LHCN-M2 (cell line): ENCODE measurements at places on chromosomes 13 and 19. TPM values are rescaled to one million over a fixed set of nuclear protein-coding genes. Genes with fewer than 3 reads are reported as not detected.

Gene KLK11
- not detected in 2 replicates for total RNA-seq

Gene ERVV-1
- not detected in 2 replicates for total RNA-seq

Gene GGACT
- total RNA-seq: 0.77 and 1.8 TPM in 2 replicates

Gene ZNF264
- 24.2 and 40.3 TPM in 2 replicates for total RNA-seq

- peak; percentile 96 for DNase-seq
Measured at GRCh38 chr19:16315825-16316505, 8.7 kb upstream of the KLF2 start.

DNA sequence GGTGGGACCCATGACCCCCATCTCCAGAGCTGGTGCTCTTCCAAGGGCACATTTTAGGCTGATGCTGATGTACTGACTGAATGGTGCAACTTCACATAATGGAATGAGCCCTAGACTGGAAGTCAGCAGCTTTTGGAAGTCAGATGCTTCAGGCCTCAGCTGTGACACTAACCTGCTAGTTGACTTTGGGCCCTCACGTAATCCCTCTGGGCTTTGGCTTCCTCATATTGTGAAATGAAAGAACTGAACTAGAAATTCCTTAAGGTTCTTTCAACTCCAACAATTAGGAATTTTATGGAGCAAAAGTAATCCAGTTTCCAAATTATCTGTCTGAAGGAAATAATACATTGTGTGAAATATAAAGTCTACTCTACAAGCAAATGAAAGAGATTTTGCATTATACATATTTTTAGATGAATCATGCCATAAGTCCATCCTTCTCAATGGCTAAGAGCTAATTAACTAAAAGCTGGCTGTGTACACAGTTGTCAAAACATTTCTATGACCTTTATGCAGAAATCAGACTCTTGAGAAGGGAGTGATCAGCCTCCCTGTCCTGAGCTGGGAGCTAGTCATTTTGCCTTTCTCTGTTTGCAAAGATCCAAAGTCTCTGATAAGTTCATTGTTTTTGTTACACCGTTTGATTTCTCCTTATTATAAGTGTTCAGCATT, 204.2 kb downstream of the DCLK1 start:
- DNase-seq: peak; percentile 34

- peak; percentile 74 for DNase-seq
Measured at GRCh38 chr19:54154603-54155345, 4.7 kb downstream of the LENG1 start.

GRCh38 chr13:31320946-31321345, 121.2 kb downstream of the B3GLCT start:
- DNase-seq: no peak

- DNase-seq: no peak
Measured at GRCh38 chr13:106100171-106100919, 435.1 kb downstream of the EFNB2 start.

GRCh38 chr19:33270769-33271168, 31.6 kb downstream of the CEBPA start:
- DNase-seq: no peak

- DNase-seq: no peak
Measured at GRCh38 chr13:114311387-114311786, 2.9 kb upstream of the CHAMP1 start.

DNA sequence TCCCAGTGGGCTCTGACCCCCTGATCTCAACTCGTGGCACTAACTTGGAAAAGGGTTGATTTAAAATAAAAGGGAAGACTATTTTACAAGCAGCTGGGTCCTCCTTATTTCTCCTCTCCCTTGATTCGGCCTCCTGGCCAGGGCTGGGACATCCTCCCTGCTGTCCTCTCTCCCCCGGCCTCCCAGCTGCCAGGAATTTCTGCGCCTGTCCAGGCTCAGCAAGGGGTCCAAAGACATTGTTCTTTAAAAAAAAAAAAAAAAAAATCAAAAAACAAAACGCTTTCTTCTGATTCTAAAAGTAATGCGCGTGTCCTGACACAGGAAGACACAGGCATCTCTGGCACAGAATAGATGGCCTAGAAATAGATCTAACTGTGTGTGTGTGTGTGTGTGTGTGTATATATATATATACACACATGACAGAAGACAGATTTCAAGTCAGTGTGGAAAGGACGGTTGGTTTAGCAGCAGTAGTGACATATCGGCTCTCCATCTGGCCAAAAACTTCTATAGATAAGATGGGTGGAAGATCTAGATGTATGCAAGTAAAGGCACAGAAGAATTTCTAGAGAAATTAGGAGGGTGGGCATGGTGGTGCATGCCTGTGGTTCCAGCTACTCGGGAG, 12.3 kb upstream of the LENG8 start:
- no peak for DNase-seq

- DNase-seq: peak; percentile 91
Measured at GRCh38 chr13:41284512-41285288, 21.3 kb upstream of the MTRF1 start.

DNA sequence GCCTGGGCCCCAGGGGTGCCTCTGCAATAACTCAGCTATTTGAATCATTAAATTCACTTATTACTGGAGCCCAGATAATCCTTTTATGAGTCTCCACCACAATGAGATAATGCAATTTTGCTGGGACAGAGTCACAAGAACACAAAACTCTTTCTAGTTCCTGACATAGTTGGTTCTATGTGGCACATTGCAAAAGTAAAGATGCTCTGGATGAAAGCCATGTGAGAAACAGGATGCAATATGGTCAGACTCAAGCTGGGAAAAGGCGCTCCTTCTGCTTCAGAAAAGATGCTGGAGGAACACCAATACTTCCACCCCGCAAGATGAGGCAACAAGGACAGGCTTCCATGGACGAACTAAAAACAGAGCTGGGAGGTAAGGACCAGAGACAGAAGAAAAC, 5.7 kb downstream of the ANKRD27 start:
- DNase-seq: no peak

- no peak for DNase-seq
Measured at GRCh38 chr19:39140594-39140993, 15.0 kb downstream of the PAK4 start.

DNA sequence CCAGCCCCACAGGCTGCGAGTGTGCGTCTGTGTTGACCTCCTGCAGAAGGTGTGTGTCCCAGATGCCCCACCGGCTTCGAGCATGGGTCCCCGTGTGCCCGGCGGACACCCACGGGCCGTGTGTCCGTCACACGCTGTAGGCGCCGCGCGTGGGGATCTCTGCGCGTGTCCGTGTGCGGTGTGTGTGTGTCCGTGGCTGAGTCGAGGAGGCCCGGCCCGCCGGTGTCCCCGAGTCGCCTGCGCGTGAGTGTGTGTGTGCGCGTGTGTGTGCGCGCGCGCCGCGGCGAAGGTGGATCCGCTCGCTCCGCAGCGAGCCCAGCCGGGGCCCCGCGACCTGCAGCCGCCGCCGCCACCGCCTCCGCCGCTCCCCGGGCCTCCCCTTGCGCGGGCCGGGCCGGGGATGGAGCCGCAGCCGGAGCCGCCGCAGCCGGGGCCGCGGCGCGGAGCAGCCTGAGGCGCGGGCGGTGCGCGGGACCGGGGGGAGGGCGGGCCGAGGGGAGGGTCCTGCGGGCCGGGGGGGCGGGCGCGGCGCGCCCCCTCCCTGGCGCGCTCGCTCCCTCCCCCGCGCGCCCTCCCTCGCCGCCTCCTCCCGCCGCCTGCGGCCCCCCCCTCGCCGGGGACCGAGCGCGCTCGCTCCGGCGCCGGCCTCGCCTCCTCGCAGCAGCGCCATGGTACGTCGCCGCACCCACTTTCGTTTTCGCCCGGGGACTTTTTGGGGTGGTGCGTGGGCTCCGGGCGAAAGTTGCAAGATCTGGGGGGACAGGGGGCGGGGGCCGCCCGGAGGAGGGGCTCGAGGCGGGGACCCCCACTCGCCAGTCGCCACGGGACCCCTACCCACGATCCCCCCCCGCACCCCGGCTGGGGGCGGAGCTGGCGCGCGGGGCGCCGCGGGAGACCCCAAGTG, 7.1 kb upstream of the NFIC start:
- no peak for DNase-seq

GRCh38 chr19:48967346-48968178, 2.5 kb downstream of the FTL start:
- DNase-seq: no peak

GRCh38 chr19:3463714-3464586, 16.4 kb downstream of the SMIM24 start:
- no peak for DNase-seq

DNA sequence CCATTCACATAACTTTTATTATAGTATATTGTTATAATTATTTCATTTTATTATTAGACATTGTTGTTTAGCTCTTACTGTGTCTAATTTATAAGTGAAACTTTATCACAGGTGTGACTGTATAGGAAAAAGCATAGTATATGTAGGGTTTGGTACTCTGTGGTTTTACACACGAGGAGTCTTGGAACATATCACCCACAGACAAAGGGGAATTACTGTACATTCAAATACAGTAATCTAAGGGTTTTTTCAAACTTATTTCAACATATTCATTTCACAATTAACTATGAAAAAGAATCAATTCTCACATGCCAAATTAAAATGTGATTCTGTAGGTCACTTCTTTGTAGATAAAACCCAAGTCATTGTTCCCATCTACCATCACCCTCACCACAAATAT, 46.0 kb downstream of the RBM26 start:
- DNase-seq: no peak

GRCh38 chr19:46913198-46913851, 52.5 kb downstream of the ARHGAP35 start:
- DNase-seq: no peak

DNA sequence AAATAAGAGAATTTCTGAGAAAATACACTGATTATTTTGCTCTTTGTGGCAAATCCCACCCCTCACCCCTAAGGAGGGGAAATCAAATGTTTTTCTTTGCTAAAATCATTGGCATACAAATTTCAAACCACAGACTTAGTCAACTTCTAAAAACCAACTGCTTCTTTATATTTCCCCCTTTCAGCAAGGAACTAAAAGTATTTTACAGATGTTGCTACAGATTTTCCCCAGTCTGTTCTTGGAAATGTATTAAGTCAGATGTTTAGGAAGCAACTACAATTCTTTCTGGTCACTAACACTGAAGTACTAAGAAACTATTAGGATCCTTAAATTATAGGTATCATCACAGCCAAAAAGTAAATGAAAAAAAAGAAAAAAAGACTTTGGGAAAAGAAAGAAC, 6.9 kb downstream of the MTMR6 start:
- no peak for DNase-seq

GRCh38 chr19:7873304-7874075, 700 bp downstream of the PRR36 start:
- no peak for DNase-seq
